ENCODE measurements at places on chromosomes 4 and X.

DNA sequence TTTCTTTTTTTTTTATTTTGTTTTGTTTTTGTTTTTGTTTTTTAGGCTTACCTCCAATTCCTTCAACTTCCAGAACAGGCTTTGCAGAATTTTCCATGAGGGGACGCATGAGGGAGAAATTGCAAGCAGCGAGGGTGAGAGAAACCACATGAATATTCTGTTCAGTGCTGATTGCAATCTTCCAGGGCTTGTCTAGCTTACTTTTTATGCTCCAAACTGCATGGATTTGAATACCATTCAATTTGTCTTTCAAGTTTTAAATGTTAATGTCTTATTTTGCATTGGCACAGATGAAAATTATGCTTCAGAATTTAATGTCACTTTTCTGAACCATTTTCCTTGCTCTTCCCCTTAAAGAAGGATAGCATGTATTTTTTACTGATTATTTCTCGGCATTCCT, 32.7 kb downstream of the CC2D2A start:
- no peak for DNase-seq

DNA sequence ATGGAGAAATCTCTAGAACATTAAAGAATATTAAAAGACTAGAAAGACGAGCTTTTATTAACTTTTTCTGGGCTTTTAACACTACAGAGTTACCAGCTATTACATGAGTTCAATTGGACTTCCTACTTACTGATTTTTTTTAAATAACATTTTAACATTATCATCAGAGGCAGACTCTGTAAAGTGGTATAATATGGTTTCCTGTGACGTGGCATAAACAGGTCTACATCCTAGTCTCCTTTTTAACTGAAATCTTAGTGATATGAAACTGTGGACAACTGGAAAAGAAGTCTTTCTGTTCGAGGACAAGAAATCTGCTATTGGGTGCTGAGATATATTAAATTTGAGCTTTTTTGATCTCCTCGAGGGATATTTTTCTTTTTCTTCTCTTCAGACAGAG, 48.7 kb upstream of the ABCG2 start:
- DNase-seq = no peak

DNA sequence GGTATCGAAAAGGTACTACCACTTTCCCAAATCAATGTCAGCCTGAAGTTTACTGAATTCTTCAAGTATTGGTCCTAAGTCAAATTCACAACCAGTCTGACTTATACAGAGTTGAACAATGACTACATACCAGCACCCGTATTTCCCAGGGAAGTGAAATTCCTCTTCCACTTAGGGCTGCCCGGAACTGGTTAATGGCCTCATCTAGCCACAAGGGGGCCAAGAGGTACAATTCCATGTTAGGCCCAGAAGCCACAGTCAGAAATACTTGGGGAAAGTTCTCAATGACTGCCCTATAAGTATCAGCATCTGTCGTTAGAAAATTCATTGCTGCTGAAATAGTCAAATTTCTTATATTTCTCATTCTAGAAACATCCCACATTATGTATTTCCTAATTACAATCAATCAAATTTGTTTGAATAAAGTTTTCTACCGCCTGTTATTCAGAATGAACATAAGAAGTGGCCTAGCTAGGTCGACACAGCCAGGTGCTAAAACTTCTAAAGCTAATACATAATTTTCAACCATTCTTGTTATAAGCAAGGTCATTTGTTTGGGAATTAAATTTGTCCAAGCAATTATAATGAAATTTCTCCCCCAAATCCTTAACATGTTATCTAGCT, 5.6 kb upstream of the PCDH7 start:
- DNase-seq = no peak

GRCh38 chr4:103915224-103915869, 195.6 kb upstream of the TACR3 start:
- no peak for DNase-seq

GRCh38 chr4:120277391-120277790, 210.7 kb upstream of the MAD2L1 start:
- no peak for DNase-seq

DNA sequence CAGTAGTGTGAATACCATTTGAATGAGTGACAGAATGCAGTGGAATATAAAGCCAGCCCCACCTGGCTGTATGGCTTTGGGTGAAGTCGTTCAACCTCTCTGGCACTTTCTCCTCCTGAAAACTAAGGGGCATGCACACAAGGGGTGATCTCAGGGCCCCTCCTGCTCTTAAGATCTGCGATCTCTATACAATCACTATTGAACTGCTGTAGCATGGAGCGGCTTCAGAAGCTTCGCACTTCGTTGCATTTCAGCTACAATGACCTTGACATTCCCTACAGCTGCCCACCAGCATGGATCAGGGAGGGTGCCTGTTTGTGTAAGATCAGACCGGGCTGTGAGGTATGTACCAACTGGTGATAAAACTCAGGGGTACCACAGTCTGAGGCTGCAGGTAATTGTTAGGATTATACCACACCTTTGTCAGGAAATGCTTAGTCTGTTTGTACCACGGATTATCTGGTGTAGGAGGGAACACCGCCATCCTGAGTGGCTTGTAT, 85.2 kb downstream of the AASDH start:
- no peak for DNase-seq

- peak; percentile 39 for DNase-seq
Measured at GRCh38 chrX:154717824-154718223, 33.1 kb downstream of the GAB3 start.

- DNase-seq = no peak
Measured at GRCh38 chr4:675980-676870, 1.9 kb downstream of the MYL5 start.

- no peak for DNase-seq
Measured at GRCh38 chrX:123871309-123871708, 11.5 kb downstream of the XIAP start.

DNA sequence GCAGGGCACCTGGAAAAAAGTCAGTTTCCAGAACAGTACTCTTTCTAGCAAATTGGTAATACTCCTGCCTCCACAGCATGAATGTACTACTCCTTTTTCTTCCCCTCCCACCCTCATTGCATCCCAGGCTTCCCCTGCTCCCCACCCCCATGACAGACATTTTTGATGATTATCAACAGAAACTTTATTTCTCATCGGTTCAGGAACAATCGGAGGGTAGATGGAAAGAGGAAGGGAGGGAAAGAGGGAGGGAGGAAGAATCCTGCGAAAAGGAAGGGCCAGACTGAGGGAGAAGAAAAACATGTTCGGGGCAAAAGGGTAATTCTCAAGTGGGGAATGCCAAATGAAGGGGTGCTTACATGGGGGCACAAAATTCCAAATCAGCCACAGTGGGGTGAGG, 705 bp upstream of the CXorf65 start:
- no peak for DNase-seq

DNA sequence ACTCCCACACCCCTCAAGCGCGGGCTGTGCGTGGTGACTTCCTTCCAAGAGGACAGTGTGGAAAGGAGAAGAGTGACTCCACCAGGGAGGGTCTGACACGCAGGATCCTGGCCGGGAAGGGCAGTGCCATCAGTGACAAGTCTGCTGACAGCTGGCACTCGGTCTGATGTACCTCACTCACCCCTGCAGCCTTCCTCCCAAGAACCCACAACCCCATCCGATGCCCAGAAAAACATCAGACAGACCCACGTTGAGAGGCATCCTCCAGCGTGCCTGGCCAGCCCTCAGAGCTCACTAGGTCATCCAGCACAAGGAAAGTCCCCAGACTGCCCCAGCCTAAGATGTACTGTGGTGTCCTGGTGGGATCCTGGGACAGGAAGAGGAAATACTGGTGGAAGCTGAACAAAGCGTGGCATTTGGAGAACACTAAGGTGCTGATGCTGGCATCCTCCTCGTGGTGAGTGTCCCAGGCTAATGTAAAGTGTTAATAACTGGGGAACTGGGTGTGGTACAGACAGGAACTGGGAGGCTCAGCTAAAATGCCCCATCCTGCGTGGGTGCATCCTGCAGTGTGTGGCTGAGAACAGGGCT, 200.0 kb upstream of the PSAPL1 start:
- no peak for DNase-seq

DNA sequence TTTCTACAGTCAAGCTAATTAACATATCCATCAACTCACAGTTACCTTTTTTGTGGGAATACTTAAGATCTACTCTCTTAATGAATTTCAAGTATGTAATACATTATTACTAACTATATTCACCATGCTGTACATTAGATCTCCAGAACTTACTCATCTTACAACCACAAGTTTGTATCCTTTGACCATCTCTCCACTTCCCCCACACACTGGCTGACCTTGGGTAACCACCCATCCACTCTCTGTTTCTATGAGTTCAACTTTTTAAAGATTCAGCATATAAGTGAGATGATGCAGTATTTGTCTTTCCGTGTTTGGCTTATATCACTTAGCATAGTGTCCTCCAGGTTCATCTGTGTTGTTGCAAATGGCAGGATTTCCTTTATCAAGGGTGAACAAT, 30.5 kb upstream of the MAGED1 start:
- DNase-seq = no peak

- DNase-seq = no peak
Measured at GRCh38 chr4:7828793-7829301, 110.8 kb downstream of the AFAP1 start.

DNA sequence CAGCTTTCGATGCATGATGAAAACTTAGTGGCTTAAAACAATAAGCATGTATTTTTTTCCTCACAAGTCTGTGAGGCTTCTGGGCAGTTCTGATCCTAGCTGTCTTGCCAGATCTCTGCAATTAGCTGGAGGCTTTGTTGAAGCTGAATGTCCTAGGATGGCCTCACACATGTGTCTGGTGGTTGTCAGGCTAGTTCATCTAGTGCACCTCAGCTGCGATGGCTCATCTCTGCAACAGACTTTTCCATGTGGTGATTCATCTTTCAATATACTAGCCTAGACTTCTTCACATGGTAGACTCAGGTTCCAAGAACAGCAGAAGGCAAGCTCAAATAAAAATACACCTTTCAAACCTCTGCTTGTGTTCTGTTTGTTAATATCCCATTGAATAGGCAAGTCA, 66.5 kb upstream of the IL1RAPL1 start:
- no peak for DNase-seq

DNA sequence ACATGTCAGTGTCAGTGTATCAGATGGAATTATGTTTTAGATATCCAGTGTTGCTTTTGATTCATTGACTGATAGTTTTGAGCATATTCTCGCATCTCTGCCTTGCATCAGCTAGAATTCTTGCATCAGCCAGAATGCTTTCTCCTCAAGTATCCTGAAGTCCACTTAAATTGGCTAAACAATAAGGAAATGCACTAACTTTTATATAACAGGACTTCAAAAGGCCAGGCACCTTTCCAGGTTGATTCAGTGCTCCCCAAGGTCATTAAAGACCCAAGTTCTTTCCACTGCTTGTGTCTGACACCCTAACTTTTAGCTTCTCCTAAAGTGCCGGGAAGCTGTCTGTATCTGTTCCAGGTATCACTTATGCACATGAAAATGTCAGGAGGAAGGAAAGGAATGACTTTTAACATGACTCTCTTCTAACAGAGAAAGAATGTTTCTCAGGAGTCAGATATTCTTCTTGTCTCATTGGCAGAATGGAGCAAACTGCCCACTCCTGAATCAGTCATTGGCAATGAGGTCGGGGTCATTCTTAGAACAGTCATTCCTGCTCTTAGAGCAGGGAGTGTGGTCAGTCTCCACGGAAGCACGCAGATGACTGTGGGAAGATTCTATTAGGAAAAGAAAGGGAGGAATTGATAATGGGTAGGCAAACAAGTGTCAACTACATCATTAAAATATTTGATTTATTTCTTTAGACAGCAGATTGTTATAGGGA, 92.9 kb upstream of the TLL1 start:
- DNase-seq = no peak

- no peak for DNase-seq
Measured at GRCh38 chrX:72349190-72349589, 43.5 kb upstream of the CITED1 start.

- DNase-seq = no peak
Measured at GRCh38 chrX:141839856-141840255, 1.7 kb downstream of the MAGEC3 start.

DNA sequence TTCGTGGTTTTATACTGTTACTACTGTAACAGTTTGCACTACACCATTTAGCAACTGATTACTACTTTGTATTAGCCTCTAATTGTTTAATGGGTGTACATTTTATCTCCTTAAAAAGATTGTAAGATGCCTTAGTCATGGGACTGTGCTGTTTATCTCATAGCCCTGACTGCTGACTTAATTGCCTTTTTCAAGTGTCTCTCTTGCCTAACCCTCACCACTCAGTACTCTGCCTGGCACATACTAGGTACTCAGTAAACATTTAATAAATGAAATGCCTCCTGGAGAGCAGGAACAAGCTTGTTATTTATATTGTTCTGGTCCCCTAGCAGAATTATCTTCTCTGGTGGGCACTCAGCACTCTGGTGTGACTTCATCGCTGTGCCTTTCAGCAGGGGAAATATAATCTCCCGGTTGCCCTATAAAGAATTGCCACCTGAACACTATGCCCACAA, 1.7 kb upstream of the STIM2 start:
- DNase-seq = no peak

DNA sequence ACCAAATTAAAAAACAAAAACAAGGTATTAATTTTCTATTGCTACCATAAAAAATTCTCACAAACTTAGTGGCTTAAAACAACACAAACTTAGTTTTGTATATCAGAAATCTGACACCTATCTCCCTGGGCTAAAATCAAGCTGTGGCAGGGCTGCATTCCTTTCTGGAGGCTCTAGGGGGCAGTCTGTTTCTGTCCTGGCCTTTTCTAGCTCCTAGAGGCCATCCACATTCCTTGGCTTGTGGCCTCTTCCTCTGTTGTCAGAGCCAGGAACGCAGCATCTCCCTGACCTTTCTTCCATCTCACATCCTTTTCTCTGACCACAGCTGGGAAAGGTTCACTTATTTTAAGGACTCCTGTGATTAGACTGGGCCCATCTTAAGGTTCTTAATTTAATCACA, 38.9 kb upstream of the TLR2 start:
- no peak for DNase-seq

DNA sequence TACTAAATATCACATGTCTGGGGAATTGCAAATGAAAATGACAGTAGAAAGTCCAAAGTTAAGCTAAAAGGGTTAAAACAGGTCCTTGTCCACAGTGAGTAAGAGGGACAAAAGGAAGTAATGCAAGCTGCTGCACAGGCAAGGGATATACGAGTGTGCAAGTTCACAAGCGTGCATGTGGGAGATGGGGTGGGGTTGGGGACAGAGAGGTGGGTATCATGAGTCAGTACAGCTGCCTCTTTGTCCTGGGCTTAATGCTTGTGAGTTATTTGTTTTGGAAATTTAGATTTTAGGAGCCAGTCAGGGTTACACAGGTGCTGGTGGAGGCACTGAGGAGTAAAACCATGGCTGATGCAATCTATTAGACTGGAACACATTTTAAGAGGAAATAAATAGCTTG, 3.3 kb upstream of the GPRASP2 start:
- no peak for DNase-seq

DNA sequence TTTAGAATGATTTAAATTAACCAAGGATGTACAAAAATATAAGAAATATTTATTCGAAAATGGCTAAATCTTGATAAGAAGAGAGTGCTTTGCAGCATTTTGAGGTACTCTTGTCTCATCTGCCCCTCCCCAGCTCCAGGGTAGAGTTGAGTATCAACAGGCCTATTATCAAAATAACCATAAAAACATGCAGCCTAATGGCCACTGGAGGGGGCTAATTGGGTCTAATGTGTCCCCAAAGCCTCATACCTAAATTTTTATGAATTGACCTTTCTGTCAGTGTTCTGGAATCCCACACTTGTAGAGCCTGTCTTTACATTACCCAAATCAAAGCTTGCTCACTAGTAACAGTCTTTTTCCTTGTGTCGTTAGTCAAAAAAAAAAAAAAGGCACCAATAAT, 544.9 kb upstream of the CPXCR1 start:
- no peak for DNase-seq
